ENCODE measurements at places on chromosomes 1 and 21.
A peak's percentile ranks its signal among the peaks of the same experiment; 100 is the strongest.

GRCh38 chr1:79969886-79970285 is 963.4 kb upstream of the ADGRL4 start:
- H3K36me3 ChIP-seq = no peaks in the 10 kb centered on the region
- no peak overlapping the region for H3K4me3 ChIP-seq
- DNase-seq = no peak
- no peak overlapping the region for H3K27ac ChIP-seq
- H3K4me1 ChIP-seq = no peaks in the 10 kb centered on the region
- no peaks in the 10 kb centered on the region for H3K27me3 ChIP-seq

DNA sequence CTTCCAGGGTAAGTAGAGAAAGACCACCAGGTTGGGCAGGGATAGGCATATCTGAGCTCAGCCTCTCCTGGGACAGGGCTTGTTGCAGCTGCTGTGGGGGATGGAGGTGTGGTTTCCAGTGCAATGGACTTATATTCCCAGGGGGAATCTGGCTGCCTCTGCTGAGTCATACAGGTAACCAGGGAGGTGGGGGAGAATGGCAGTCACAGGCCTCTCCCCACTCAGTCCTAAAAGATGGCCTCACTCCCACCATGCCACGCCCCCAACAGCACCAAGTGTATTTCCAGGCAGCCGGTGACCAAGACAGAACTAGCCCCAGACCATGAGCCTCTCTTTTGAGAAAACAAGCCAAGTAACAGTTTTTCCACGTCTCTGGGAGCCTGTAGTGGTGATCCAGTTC is 1240.7 kb downstream of the BRINP3 start:
- H3K27ac ChIP-seq = no peak overlapping the region
- H3K4me3 ChIP-seq = no peak overlapping the region
- no peaks in the 10 kb centered on the region for H3K4me1 ChIP-seq
- no peaks in the 10 kb centered on the region for H3K27me3 ChIP-seq
- no peak for DNase-seq
- H3K36me3 ChIP-seq = no peaks in the 10 kb centered on the region

GRCh38 chr1:10155087-10155712 is 55.2 kb upstream of the KIF1B start:
- no peak overlapping the region for H3K27ac ChIP-seq
- H3K27me3 ChIP-seq = peaks cover 4% of the 10 kb centered on the region
- H3K4me1 ChIP-seq = no peaks in the 10 kb centered on the region
- H3K36me3 ChIP-seq = peaks cover 8% of the 10 kb centered on the region

GRCh38 chr1:9346566-9346965 is 53.9 kb downstream of the SPSB1 start:
- peaks cover 3% of the 10 kb centered on the region for H3K27me3 ChIP-seq
- H3K4me1 ChIP-seq = no peaks in the 10 kb centered on the region
- peaks cover 7% of the 10 kb centered on the region for H3K36me3 ChIP-seq
- DNase-seq = no peak
- no peak overlapping the region for H3K4me3 ChIP-seq

DNA sequence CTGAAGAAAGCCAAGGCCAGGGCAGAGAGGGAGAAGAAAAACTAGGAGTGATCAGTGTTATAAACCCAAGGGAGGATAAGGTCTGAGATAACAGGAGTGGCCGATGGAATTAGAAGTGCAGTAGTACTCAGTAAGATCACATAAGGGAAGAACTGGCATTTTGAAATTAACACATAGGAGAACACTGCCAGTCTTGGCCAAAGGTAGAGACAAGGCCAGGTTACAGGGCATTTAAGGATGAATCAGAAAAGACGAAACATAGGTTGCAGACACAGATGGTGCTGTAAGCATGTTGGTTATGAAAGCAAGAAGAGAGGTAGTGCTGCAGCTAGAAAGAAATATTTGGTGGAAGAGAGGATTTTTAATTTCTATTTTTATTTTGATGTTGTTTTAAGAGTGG is 278.9 kb upstream of the SNX7 start:
- H3K4me3 ChIP-seq = no peak overlapping the region
- H3K36me3 ChIP-seq = no peaks in the 10 kb centered on the region
- no peak overlapping the region for H3K27ac ChIP-seq
- H3K27me3 ChIP-seq = peaks cover 1% of the 10 kb centered on the region
- H3K4me1 ChIP-seq = peaks cover 29% of the 10 kb centered on the region
- DNase-seq = no peak

DNA sequence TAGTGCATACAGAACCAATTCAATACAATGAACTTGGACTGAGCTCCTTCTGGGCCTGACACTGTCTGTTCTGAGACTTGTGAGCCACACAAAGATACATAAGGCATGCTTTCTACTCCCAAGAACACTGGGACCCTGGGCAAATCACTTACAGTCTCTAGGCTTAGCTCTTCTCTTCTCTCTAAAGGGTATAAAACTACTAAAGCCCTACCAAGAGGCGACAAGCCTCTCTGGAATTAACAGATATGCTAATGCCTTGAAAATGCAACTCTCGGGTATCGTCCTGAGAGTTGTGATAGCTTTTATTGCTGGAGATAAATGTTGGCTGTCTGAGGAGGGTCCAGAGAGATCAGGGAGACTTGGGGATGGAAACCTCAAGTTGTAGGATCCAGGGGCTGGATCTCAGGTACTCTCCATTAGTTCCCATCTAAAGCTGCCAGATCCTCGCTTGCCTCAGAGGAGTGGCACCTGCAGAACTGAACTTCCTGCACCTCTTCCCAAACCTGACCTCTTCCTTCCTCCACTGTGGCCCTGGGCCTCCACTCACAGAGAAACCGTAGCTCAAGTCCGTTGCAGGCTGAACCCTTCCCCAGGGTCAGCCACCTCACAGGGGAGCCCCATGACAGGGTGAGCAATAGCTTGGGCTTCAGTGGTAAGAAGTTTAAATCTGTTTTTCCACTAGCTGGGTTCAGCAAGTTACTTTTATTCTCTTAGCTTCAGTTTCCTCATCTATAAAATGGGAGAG is 11.5 kb upstream of the CFAP45 start:
- DNase-seq = peak; percentile 14
- peak overlapping the region; percentile 96 for H3K27ac ChIP-seq
- peaks cover 13% of the 10 kb centered on the region for H3K27me3 ChIP-seq
- peaks cover 55% of the 10 kb centered on the region for H3K4me1 ChIP-seq

GRCh38 chr1:202857136-202857610 is 31.8 kb downstream of the RABIF start:
- H3K36me3 ChIP-seq = no peaks in the 10 kb centered on the region
- no peak overlapping the region for H3K27ac ChIP-seq
- no peak for DNase-seq
- no peak overlapping the region for H3K4me3 ChIP-seq
- H3K4me1 ChIP-seq = peaks cover 18% of the 10 kb centered on the region

- H3K27ac ChIP-seq = no peak overlapping the region
- H3K4me1 ChIP-seq = no peaks in the 10 kb centered on the region
- no peak for DNase-seq
- H3K27me3 ChIP-seq = peaks cover 3% of the 10 kb centered on the region
- no peaks in the 10 kb centered on the region for H3K36me3 ChIP-seq
Observed at GRCh38 chr1:14168326-14169063, 430.0 kb upstream of the KAZN start.

- DNase-seq = no peak
- H3K4me1 ChIP-seq = peaks cover 64% of the 10 kb centered on the region
- H3K36me3 ChIP-seq = no peaks in the 10 kb centered on the region
- peaks cover 2% of the 10 kb centered on the region for H3K27me3 ChIP-seq
- H3K27ac ChIP-seq = peak within 1 kb of the TSS; percentile 86
Observed at GRCh38 chr1:206770531-206771337, at the start of gene IL19. IL19 (plus strand) TSS chr1:206770773; CDS start chr1:206836663, 65,890 bp downstream.

Data from immature natural killer cell (primary cell).